ENCODE measurements at places on chromosomes 1 and 21.

GRCh38 chr1:72636631-72637030 is 354.3 kb upstream of the NEGR1 start:
- no peaks in the 10 kb centered on the region for H3K27me3 ChIP-seq
- H3K27ac ChIP-seq, result no peak overlapping the region

GRCh38 chr1:236997882-236998281 is 6.4 kb downstream of the MT1HL1 start:
- H3K4me1 ChIP-seq, result no peaks in the 10 kb centered on the region
- H3K27ac ChIP-seq, result no peak overlapping the region
- no peak for DNase-seq

DNA sequence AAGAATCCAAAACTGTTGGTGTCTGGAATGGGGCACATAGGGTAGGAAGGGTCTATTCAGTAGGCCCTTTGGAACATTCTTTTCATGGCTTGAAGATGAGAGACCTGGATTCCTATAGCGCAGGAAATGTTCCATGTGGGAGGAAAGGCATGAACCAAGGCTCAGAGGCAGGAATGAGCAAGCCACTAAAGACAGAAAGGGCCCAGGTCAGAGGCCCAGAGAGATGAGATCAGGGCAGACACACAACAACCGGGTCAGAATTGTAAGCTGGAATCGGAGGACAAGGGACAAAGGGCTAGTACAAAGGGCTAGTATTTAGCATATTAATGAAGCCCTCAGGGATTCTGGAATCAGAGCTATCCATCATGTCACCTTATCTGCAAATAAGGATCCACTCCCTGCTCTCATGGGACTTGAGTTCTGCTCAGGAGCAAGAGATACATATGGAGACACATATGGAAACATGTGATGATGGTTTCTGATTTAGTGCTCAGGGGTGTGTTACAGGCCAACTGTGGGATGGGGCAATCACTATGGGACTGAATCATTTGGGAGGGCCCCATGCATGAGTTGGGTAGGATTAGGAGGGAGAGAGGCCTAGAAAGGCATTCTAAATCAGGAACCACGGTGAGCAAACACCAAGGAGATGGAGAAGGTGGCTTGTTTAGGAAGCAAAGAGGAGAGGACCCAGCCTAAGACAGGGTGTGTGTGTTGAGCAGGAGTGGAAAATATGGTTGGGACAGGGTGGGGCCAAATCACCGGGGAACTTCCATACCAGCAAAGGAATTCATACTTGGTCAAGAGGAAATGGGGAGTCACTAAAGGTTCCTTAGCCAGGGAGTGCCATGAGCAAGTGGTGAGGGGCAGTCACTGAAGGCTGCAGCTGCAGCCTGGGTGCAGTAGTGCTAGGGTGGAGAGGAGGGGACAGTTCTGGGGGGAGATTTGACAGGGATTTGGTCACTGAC is 8.6 kb downstream of the NECTIN4 start:
- DNase-seq, result no peak
- no peak overlapping the region for H3K27ac ChIP-seq
- H3K4me1 ChIP-seq, result peaks cover 4% of the 10 kb centered on the region
- no peaks in the 10 kb centered on the region for H3K27me3 ChIP-seq
- no peak overlapping the region for H3K4me3 ChIP-seq
- no peaks in the 10 kb centered on the region for H3K36me3 ChIP-seq

DNA sequence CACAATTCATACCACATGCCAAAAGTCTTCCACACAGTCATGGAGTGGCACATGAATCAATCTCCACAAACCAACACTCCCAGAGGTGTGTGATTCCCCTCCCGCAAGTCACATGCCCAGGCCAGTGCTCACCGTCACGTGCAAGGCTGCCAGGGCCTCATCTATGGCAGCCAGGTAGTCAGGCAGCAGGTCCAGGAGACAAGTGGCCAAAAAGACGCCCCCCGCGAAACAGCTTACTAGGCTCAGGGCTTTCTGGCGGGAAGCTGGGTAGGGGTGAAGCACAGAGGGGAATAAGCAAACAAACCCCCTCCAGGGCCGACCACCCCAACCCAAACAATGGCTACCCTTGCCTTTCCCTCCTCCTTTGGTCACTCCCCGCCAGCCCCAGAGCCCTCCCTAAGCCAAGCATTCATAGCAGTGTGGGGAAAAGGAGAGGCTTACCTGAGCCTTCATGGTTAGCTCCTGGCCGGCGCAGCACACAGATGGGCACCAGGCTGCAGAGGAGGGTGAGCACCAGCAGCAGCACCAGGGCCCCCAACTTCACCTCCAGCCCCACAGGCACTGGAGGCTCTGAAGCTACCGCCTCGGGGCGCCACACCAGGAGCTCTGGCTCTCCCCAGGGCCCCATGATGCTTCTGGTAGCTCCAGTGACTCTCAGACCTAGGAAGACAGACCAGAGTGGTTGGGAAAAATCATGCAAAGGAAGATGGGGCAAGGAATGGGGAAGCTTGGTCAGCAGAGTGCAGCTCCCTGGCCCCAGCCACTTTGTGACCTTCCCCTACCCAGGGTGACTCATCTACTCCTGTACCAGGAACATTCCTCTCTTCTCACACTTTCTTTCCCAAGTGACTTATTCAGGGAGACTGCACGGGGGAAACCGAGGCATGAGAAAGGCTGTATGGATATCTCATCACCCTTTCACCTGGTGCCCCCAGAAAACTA is 978 bp downstream of the SLC39A1 start:
- peaks cover 44% of the 10 kb centered on the region for H3K4me1 ChIP-seq
- no peaks in the 10 kb centered on the region for H3K27me3 ChIP-seq
- H3K4me3 ChIP-seq, result peak overlapping the region; percentile 82

GRCh38 chr1:35269201-35269988 is 886 bp downstream of the ZMYM4 start:
- H3K36me3 ChIP-seq, result peaks cover 5% of the 10 kb centered on the region
- peaks cover 2% of the 10 kb centered on the region for H3K27me3 ChIP-seq
- H3K4me1 ChIP-seq, result peaks cover 23% of the 10 kb centered on the region
- DNase-seq, result peak; percentile 8

- DNase-seq, result no peak
- no peaks in the 10 kb centered on the region for H3K27me3 ChIP-seq
- H3K36me3 ChIP-seq, result no peaks in the 10 kb centered on the region
Measured at GRCh38 chr1:52733368-52733767, 7.1 kb downstream of the ZYG11B start.

DNA sequence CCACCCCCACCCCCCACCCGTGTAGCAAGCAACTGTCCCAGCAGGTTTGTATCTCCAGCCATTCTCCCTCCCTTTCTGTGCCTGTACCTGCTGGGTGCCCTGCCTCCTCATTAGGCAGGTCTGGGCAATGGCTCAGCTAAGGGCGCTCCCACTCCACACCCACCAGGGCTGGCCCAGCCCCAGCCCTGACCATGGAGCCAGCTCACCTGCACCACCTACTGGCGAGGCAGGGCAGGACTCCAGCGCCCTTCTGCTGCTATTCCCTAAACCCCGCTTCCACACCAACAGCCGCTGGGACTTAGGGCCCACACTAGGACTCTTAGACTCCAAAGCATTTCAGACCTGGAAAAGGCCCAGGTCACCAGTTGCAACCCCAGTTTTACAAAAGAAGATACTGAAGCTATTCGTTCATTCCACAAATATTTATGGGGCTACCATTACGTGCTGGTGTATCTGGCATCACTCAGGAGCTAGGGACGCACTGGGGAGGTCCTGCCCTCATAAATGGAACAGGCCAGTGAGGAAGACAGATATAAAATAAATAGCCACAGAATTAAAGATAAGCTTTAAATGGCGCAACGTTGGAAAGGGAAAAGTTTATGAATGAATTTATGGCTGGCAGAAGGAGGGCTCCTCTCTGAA is 24.0 kb downstream of the PGLYRP3 start:
- H3K4me1 ChIP-seq, result peaks cover 11% of the 10 kb centered on the region
- H3K36me3 ChIP-seq, result no peaks in the 10 kb centered on the region
- peaks cover 12% of the 10 kb centered on the region for H3K27me3 ChIP-seq
- no peak overlapping the region for H3K27ac ChIP-seq
- peak; percentile 32 for DNase-seq
- no peak overlapping the region for H3K4me3 ChIP-seq

GRCh38 chr21:37659874-37660273 is 256.4 kb downstream of the KCNJ6 start:
- no peak overlapping the region for H3K4me3 ChIP-seq
- DNase-seq, result no peak
- peaks cover 5% of the 10 kb centered on the region for H3K27me3 ChIP-seq
- H3K27ac ChIP-seq, result no peak overlapping the region

DNA sequence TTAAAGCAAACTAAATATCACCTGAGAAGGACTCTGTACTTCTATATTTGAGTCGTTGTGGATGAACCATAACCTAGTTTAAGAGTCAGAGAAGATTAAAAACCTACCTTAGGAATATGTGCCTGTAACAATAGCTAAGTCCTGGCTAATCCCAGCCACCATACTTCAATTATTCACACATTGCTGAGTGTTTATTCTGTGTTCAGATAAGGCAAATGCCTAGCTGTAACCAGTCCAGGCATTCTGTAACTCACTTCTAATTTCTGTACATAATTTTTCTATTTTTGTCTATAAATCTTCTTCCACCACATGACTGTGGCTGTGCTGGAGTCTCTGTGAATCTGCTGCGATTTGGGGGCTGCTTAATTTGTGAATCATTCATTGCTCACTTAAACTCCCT is 441.9 kb upstream of the ADAMTS5 start:
- no peak overlapping the region for H3K27ac ChIP-seq
- no peaks in the 10 kb centered on the region for H3K27me3 ChIP-seq
- DNase-seq, result no peak
- no peaks in the 10 kb centered on the region for H3K36me3 ChIP-seq

DNA sequence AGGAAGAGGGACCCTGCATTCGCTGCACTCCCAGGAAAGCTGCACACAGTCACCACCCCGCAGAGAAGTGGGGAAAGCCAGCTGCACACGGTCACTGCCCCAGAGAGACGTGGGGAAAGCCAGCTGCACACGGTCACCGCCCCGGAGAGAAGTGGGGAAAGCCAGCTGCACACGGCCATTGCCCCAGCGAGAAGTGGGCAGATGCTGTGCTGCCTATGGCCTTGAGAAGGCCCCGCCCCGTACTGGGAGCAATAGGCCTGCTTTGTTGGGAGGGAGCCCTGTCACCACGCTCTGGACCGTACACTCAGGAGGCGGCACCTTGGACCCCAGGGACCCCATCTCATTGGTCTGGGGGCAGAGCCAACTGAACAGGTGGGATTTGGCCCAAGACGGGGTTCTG is 4.3 kb upstream of the GPR153 start:
- H3K4me3 ChIP-seq, result no peak overlapping the region
- H3K4me1 ChIP-seq, result peaks cover 3% of the 10 kb centered on the region
- no peak for DNase-seq
- H3K27ac ChIP-seq, result no peak overlapping the region
- peaks cover 4% of the 10 kb centered on the region for H3K27me3 ChIP-seq

- H3K36me3 ChIP-seq, result peaks cover 38% of the 10 kb centered on the region
- no peak overlapping the region for H3K4me3 ChIP-seq
- no peak for DNase-seq
- no peaks in the 10 kb centered on the region for H3K4me1 ChIP-seq
- H3K27me3 ChIP-seq, result no peaks in the 10 kb centered on the region
Measured at GRCh38 chr1:246667773-246668172, 56.4 kb upstream of the SCCPDH start.

GRCh38 chr1:219171192-219171935 is 2.3 kb upstream of the LYPLAL1 start:
- no peak overlapping the region for H3K4me3 ChIP-seq
- peaks cover 5% of the 10 kb centered on the region for H3K36me3 ChIP-seq
- no peak overlapping the region for H3K27ac ChIP-seq
- peaks cover 32% of the 10 kb centered on the region for H3K4me1 ChIP-seq
- no peak for DNase-seq

- no peak overlapping the region for H3K27ac ChIP-seq
- no peaks in the 10 kb centered on the region for H3K27me3 ChIP-seq
- no peak for DNase-seq
- H3K36me3 ChIP-seq, result no peaks in the 10 kb centered on the region
Measured at GRCh38 chr1:64515427-64515826, 45.5 kb downstream of the CACHD1 start.

DNA sequence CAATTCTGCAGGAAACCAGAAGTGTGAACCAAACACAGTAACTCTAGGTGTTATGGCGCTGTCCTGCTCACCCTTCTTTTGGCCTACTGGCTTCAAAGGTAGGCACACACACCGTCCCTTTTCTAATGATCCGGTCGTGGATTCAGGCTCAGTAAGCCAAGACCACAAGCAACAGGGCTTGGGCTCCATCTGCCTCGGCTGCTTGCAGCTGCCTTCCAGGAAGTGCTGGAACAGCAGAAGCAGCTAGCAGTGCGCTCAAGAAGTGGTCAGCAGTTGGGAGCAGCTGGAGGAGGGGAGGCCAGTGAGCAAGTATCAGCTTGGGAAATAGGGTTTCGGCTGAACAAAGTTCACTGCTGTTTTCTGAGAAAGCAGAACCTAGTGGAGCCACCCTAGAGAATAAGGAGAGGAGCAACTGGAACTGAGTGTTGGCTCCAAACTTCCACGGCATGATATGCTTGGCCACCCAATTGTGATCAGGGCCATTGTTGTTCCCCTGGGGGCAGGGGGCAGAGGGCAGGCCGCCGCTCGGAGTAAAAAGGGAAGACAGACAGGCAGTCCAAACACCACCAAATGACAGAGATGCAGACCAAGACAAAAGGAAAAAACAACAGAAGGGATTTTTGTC is 173.4 kb downstream of the TOMM20 start:
- H3K36me3 ChIP-seq, result no peaks in the 10 kb centered on the region
- no peaks in the 10 kb centered on the region for H3K27me3 ChIP-seq
- peaks cover 54% of the 10 kb centered on the region for H3K4me1 ChIP-seq
- H3K4me3 ChIP-seq, result no peak overlapping the region
- DNase-seq, result no peak

GRCh38 chr21:45383111-45383614 is 21.8 kb upstream of the COL18A1 start:
- H3K4me3 ChIP-seq, result no peak overlapping the region
- DNase-seq, result no peak
- H3K27me3 ChIP-seq, result peaks cover 13% of the 10 kb centered on the region
- H3K36me3 ChIP-seq, result no peaks in the 10 kb centered on the region
- H3K4me1 ChIP-seq, result no peaks in the 10 kb centered on the region
- no peak overlapping the region for H3K27ac ChIP-seq

DNA sequence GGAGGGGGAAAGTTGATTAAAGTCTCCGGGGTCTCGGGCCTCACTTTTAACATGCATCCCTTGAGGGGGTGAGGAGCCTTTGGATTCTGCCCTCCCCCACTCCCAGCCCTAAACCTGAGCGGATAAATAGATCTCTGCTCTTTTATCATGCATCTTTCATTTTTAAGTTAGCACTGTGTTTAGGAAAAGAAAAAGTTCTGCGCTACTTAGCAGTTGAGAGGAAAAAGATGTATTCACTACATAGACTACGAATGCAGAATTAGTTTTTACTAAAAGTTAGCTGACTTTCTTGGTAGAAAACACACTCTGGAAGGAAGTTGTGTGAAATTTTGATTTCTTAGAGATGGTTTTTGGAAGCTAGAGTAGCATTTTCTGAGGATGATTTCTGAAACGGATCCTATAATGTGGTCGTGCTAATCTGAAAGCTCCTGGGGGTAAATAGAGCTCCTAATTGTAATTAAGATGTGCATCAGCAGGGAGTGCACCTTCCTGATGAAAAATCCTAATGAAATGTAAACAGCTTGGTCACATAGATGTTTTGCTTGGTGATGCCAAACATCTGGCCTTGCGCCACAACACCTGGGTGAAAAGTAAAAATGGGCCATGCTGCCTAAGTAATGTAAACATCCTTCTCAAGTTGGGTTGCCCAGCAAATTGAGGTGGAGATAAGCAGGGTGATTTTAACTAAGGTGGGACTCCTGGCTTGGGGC is 1.8 kb downstream of the ROR1 start:
- H3K27ac ChIP-seq, result no peak overlapping the region
- H3K4me1 ChIP-seq, result peaks cover 17% of the 10 kb centered on the region

- no peak overlapping the region for H3K27ac ChIP-seq
- no peaks in the 10 kb centered on the region for H3K36me3 ChIP-seq
- H3K4me3 ChIP-seq, result no peak overlapping the region
Measured at GRCh38 chr1:186643614-186644013, 36.6 kb downstream of the PTGS2 start.
